Activated naive CD4-positive, alpha-beta T cell (primary cell): ENCODE measurements at places on chromosomes 1 and 21.

DNA sequence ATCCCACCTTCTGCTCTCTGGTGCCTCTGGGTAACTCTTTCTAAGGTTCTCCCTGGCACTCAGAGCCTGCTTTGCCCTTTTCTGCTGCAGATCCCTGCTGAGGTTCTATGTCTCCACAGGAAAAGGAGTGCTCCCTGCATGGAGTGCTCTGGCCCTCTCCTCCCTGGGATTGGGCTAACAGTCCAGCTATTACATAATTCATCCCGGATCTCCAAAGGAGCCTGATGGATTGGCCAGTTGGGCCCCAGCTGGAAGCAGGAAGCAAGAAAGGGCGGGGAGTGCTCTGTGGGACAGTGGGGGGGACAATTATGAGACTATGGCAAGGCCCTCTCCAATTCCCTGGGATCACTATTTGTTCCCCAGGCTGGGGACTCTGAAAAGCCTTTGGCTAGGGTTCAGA is 51.9 kb upstream of the GOLT1A start:
- DNase-seq: no peak

DNA sequence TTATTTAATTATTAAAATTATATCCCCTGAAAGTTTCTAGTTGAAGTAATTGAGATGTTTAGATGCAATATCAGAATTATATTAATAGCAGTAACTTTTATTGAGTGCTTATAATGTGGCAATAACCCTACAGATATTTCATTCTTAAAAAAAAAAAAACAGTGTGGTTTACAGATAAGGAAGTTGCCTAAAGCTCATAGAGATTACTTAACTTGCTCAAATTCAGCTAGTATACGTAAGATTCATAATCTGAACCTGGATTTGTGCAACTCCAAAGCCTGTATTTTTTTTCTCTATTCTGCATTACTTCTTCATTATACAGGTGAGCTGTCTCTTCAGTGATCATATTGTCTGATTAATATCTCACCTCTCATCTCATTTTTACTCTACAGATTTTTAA is 156.0 kb upstream of the PTBP2 start:
- no peak for DNase-seq

- DNase-seq: no peak
Observed at GRCh38 chr1:91189096-91189495, 167.3 kb upstream of the ZNF644 start.

DNA sequence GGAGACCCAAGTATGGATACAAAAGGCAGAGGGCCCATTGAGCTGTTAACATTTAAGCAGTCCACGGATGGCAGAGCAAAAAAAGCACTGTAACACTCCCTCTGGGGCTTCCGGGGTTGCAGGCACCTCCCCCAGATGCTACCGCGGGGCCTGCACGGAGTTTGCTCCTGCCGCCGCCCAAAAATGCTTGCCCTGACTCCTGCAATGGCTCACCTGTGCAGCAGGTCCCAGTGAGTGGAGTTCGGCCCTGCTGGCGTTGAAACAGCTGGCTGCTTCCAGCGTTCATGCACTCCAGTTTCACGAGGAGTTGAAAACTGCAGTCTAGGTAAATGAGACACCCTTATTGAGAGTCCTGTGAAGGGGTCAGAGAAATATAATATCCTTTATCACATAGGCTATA is 832.8 kb downstream of the NCAM2 start:
- no peak for DNase-seq

- DNase-seq: no peak
Observed at GRCh38 chr1:44827197-44828002, 15.7 kb downstream of the PTCH2 start.

- DNase-seq: no peak
Observed at GRCh38 chr1:226779561-226779960, 40.5 kb upstream of the ITPKB start.

DNA sequence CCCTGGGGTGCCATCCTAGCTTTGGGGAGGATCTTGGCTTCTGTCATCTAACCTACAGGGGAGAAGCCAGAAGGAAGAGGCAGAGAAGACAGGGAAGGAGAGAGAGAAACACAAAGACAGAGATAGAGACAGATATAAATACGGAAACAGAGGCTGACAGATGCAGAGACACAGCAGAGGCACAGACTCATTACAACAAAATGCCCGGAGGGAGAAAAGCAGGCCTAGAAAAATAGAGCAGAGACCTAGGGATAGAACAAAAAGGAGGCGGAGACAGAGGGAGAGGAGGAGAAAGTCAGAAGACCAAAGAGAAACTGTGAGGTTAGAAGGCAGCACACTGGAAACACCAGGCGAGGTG is 1.9 kb downstream of the PEAR1 start:
- DNase-seq: no peak

- DNase-seq: no peak
Observed at GRCh38 chr1:33641104-33641830, 168.8 kb downstream of the ZSCAN20 start.

DNA sequence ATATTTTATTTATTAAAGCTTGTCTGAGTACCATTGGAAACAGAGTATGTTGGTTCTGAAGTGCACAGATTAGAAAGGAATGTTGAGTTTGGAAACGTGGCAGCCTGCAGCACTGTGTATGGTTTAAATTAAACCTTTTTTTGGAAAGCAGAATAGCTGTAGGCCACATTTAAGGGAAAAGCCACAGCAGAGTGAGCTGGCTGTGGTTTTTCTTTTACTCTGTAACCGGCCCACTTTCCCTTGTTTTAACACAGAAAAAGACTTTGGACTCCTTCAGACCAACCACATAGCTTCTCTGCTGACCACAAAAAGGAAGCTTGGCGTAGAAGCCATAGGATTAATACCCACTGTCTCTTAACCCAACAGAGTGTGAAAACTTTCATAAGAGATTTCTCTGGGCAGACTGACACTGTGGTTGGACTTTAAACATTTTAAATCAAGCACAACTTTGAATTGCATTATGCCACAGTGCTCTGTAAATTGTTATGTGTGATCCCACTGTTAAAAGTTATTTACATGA is 75.2 kb downstream of the NFIA start:
- DNase-seq: no peak

DNA sequence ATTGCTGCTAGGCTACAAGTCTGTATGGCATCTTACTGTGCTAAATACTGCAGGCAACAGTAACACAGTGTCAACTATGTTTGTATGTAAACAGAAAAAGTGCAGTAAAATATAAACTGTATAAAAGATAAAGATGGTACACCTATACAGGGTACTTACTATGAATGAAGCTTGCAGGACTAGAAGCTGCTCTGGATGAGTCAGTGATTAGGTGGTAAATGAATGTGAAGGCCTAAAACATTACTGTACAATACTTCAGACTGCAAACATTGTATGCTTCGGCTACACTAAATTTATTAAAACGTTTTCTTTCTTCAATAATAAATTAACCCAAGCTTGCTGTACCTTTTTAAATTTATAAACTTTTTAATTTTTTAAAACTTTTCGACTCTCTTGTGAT is 97.1 kb downstream of the HLX start:
- no peak for DNase-seq

GRCh38 chr1:33364565-33364918 is 43.6 kb upstream of the A3GALT2 start:
- no peak for DNase-seq

- no peak for DNase-seq
Observed at GRCh38 chr1:109204484-109204883, 9.2 kb upstream of the SARS1 start.

- no peak for DNase-seq
Observed at GRCh38 chr1:18716112-18716784, 85.6 kb downstream of the PAX7 start.

DNA sequence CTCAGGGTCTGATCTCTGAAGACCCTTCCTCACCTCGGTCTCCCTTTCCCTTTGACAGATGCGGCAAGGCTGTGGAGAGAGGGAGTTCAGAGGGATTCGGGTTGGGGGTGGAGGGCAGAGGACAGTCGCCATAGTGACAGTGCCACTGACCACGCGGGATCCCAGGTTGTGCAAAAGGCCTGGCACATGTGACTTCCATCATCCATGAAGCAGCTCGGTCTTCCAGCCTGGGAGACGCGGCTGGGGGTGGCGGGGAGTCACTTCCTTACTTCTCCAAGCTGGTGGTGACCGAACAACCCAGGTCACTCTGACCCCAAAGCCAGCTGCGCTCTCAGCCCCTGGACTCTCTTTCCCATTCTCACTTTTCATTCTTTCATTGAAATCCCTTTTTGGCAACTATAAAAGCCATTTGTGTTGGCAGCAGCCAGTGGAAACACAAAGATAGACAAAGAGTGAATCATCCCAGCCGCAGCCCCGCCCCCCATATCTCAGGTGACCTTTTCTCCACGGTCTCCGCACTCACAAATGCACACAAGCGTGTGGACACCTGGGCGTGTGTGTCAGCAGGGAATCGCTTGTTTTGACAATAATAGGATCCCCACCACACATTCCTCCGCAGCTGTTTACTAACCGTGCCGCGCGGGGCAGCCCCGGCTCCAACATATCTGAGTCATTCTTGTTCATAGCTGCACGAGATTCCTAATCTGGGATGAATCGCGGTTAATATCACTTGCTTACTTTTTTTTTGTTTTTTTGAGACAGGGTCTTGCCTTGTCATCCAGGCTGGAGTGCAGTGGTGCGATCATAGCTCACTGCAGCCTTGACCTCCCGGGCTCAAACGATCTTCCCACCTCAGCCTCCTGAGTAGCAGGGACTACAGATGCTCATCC is 68.3 kb downstream of the DHRS3 start:
- DNase-seq: no peak

GRCh38 chr1:53686965-53687267 is 52.0 kb downstream of the GLIS1 start:
- no peak for DNase-seq

DNA sequence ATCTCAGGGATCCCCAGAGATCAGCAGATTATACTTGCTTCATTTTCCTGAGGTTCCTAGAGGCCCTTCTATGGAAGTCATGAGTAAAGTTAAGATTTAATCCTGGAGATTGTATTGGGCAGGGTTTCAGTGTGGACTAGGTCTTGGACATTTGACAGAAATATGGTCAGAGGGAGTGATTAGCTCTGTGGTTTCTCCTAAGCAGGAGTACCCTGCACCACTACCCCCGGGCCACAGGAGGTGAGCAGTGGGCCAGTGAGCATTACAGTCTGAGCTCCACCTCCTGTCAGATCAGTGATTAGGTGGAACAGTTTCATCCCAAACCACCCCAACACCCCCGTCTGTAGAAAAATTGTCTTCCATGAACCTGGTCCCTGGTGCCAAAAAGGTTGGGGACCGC is 43.2 kb downstream of the PHACTR4 start:
- no peak for DNase-seq

- DNase-seq: no peak
Observed at GRCh38 chr1:79460773-79461436, 454.4 kb upstream of the ADGRL4 start.

DNA sequence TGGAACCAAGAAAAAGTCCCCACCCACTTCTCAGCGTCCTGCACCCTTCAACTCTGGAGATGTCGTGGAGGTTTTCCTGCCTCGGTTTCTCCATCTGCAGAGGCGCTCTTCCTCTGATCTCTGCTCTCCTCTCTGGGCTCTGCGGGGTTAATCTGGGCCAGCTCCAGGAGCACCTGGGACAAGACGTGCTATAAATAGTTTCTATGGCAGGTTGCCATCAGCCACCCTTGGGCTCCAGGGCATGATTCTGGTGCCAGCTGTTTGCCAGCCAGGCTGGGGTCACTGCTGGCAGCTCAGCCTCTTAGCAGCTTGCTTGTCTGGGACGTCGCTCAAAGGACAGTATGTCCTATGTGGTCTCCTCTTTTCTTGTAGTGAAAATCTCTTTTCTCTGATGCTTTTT is 137.1 kb downstream of the ACTL8 start:
- no peak for DNase-seq

- DNase-seq: no peak
Observed at GRCh38 chr1:31413405-31414001, 490 bp downstream of the SERINC2 start.

GRCh38 chr1:161955606-161956005 is 68.1 kb downstream of the OLFML2B start:
- DNase-seq: no peak

- no peak for DNase-seq
Observed at GRCh38 chr1:230320804-230321203, 105.3 kb downstream of the PGBD5 start.

- no peak for DNase-seq
Observed at GRCh38 chr1:215056584-215056983, 26.0 kb upstream of the KCNK2 start.

DNA sequence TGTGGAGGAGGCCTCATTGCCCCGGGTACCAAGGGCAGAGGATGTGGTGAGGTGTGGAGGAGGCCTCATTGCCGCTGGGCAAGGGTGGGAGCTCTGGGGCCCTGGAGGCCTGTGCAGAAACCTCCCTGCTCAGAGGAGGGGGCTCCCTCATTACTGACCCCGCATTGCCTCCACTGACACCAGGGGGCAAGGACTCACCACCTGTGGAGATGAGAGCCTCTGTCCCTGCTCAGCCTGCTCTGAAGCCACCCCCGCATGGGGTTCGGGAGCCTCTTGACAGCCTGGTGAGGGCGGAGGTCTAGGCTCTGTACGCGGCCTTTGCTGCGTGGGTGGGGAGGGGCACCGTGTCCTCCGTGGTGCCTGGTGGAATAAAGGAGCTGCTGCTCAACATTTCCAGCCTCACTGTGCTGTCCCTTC is 95.0 kb upstream of the COL6A1 start:
- no peak for DNase-seq

GRCh38 chr1:175922254-175922881 is 179.0 kb upstream of the TNR start:
- DNase-seq: no peak

GRCh38 chr21:34824314-34824713 is 155.5 kb downstream of the CLIC6 start:
- no peak for DNase-seq

- no peak for DNase-seq
Observed at GRCh38 chr1:229156872-229157271, 114.0 kb upstream of the RAB4A start.
